ENCODE measurements at places on chromosomes 2 and 18.

- DNase-seq, result no peak
- no peak overlapping the region for H3K27ac ChIP-seq
- peaks cover 15% of the 10 kb centered on the region for H3K27me3 ChIP-seq
- H3K4me3 ChIP-seq, result no peak overlapping the region
- H3K4me1 ChIP-seq, result no peaks in the 10 kb centered on the region
Observed at GRCh38 chr2:191789796-191790195, 57.1 kb downstream of the CAVIN2 start.

- peaks cover 2% of the 10 kb centered on the region for H3K27me3 ChIP-seq
- H3K27ac ChIP-seq, result no peak overlapping the region
- no peaks in the 10 kb centered on the region for H3K36me3 ChIP-seq
- H3K4me1 ChIP-seq, result peaks cover 15% of the 10 kb centered on the region
- DNase-seq, result no peak
- no peak overlapping the region for H3K4me3 ChIP-seq
Observed at GRCh38 chr2:64201151-64201550, 56.9 kb upstream of the PELI1 start.

GRCh38 chr2:158633261-158633660 lies 161.9 kb upstream of the DAPL1 start:
- H3K4me3 ChIP-seq, result no peak overlapping the region
- no peak for DNase-seq
- H3K27ac ChIP-seq, result no peak overlapping the region
- H3K4me1 ChIP-seq, result no peaks in the 10 kb centered on the region

GRCh38 chr18:6413579-6414117 lies 1.1 kb downstream of the L3MBTL4 start:
- H3K27me3 ChIP-seq, result peaks cover 7% of the 10 kb centered on the region
- no peak for DNase-seq
- H3K4me1 ChIP-seq, result peaks cover 43% of the 10 kb centered on the region
- no peaks in the 10 kb centered on the region for H3K36me3 ChIP-seq
- H3K27ac ChIP-seq, result peak overlapping the region; percentile 92

DNA sequence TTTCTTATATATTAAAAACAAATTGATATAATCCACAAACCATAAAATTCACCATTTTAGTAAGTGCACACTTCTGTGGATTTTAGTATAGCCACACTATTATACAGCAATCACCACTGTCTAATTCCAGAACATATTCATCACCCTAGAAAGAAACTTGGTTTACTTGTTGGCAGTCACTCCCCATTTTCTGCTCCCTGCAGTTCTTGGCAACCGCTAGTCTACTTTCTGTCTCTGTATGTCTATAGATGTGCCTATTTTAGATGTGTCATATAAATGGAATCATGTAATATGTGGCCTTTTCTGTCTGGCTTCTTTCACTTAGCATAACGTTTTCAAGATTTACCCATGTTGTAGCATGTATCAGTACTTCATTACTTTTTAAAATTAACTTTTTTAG lies 5.7 kb downstream of the CKAP2L start:
- peaks cover 9% of the 10 kb centered on the region for H3K4me1 ChIP-seq
- H3K27me3 ChIP-seq, result peaks cover 1% of the 10 kb centered on the region
- no peak overlapping the region for H3K27ac ChIP-seq
- H3K36me3 ChIP-seq, result no peaks in the 10 kb centered on the region

GRCh38 chr18:34117319-34117718 lies 107.4 kb downstream of the NOL4 start:
- DNase-seq, result no peak
- no peaks in the 10 kb centered on the region for H3K36me3 ChIP-seq
- H3K27ac ChIP-seq, result no peak overlapping the region
- H3K4me3 ChIP-seq, result no peak overlapping the region
- no peaks in the 10 kb centered on the region for H3K4me1 ChIP-seq

- no peak for DNase-seq
- peaks cover 6% of the 10 kb centered on the region for H3K27me3 ChIP-seq
- H3K4me3 ChIP-seq, result no peak overlapping the region
- H3K36me3 ChIP-seq, result no peaks in the 10 kb centered on the region
- no peak overlapping the region for H3K27ac ChIP-seq
Observed at GRCh38 chr2:236246711-236247246, 17.4 kb downstream of the ASB18 start.

DNA sequence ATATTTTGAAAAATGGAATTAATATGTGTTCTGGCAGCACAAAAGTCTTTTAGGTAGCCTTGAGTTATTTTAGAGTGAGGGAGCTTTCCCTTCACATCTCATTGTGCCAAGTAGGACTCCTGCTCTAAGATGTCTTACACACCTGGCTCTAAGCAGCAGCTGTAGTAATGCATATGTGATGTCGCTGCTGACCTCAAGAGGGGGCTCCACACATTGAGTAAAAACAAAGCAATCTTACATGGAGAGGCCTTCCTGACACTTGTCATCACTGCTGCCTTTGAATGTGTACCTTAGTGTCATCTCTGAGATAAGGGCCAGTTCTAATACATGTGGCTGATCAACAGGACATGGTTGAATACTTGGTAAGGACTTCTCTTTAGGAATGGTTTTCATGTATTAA lies 75.8 kb downstream of the ACTR3 start:
- peaks cover 53% of the 10 kb centered on the region for H3K4me1 ChIP-seq
- no peaks in the 10 kb centered on the region for H3K36me3 ChIP-seq
- H3K4me3 ChIP-seq, result no peak overlapping the region
- no peaks in the 10 kb centered on the region for H3K27me3 ChIP-seq
- no peak for DNase-seq

DNA sequence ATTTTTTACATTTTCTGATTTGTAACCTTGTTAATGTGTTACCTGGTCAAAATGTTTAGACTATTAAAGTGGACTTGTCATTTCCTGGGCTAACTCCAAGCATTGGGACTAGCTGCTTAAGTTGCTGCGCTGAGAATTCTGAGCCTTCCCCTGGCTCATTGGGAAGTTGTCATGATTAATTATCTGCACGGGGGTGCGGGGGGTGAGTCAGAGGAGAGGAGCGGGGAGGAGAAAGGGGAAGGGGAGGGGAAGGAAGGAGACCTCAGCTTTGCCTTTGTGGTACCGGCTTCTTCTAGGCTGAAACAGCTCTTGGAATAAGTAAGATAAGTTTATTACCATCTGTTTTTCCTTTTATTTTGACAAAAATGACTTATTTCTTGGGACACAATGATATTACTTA lies 52.9 kb upstream of the APCDD1 start:
- no peak overlapping the region for H3K4me3 ChIP-seq
- H3K4me1 ChIP-seq, result no peaks in the 10 kb centered on the region
- no peak overlapping the region for H3K27ac ChIP-seq
- H3K27me3 ChIP-seq, result peaks cover 4% of the 10 kb centered on the region
- DNase-seq, result no peak

DNA sequence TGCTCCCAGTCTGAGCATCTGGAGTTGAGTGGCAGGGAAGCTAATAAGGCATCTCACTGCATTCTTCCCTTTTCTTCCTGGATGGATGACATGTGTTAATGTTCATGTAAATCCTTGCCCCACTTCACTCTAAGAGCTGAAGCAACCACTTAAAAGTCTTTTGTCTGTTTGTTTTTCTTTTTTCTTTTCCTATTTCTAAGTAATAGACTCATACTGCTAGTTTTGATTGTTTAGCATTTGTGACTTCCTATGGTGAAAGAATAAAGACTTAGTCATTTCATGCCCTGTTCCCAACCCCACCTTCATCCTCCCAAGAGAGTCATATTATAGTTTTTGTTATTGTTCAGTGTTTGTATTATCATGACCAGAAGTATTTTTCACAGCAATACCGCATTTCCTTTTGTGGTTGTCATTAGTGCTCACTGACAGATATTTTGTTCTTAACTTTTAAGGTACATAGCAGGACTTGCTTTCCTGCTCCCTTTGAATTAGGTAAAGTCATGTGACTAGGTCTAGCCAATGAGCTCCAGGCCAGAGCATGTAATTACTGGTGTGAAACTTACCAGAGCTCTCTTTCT lies 18.1 kb upstream of the SPP2 start:
- H3K27ac ChIP-seq, result peak overlapping the region; percentile 68
- H3K27me3 ChIP-seq, result peaks cover 3% of the 10 kb centered on the region
- peaks cover 33% of the 10 kb centered on the region for H3K36me3 ChIP-seq

GRCh38 chr2:28613633-28614501 lies 118.0 kb downstream of the PLB1 start:
- no peaks in the 10 kb centered on the region for H3K36me3 ChIP-seq
- no peaks in the 10 kb centered on the region for H3K4me1 ChIP-seq
- no peak overlapping the region for H3K4me3 ChIP-seq
- peaks cover 3% of the 10 kb centered on the region for H3K27me3 ChIP-seq
- no peak overlapping the region for H3K27ac ChIP-seq
- no peak for DNase-seq

- H3K36me3 ChIP-seq, result no peaks in the 10 kb centered on the region
- H3K27ac ChIP-seq, result no peak overlapping the region
- H3K27me3 ChIP-seq, result no peaks in the 10 kb centered on the region
Observed at GRCh38 chr18:62458346-62458745, 64.5 kb upstream of the ZCCHC2 start.

GRCh38 chr2:237702441-237703391 lies 75.3 kb downstream of the LRRFIP1 start:
- peak overlapping the region; percentile 66 for H3K4me3 ChIP-seq
- no peak for DNase-seq
- H3K36me3 ChIP-seq, result no peaks in the 10 kb centered on the region
- peaks cover 95% of the 10 kb centered on the region for H3K4me1 ChIP-seq
- H3K27ac ChIP-seq, result peak overlapping the region; percentile 90

- DNase-seq, result no peak
- no peaks in the 10 kb centered on the region for H3K4me1 ChIP-seq
- H3K36me3 ChIP-seq, result no peaks in the 10 kb centered on the region
- no peak overlapping the region for H3K27ac ChIP-seq
- no peak overlapping the region for H3K4me3 ChIP-seq
- H3K27me3 ChIP-seq, result peaks cover 2% of the 10 kb centered on the region
Observed at GRCh38 chr2:180472133-180472532, 465.0 kb upstream of the CWC22 start.

- H3K36me3 ChIP-seq, result no peaks in the 10 kb centered on the region
- H3K27me3 ChIP-seq, result no peaks in the 10 kb centered on the region
- DNase-seq, result no peak
- no peak overlapping the region for H3K27ac ChIP-seq
Observed at GRCh38 chr2:145739681-145740080, 1219.8 kb upstream of the ZEB2 start.

DNA sequence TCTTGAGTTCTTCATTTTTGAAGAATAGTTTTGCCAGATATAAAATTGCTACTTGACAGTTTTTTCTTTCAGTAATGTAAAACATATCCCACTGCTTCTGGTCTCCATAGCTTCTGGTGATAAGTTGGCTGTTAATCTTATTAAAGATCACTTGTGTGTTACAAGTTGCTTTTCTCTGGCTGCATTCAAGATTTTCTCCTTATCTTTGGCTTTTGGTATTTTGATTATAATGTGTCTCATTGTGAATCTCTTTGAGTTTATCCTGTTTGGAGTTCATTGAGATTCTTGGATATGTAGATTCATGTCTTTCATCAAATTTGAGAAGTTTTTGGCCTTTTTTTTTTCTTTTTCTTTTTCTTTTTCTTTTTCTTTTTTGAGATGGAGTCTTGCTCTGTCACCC lies 20.2 kb upstream of the ADNP2 start:
- no peaks in the 10 kb centered on the region for H3K4me1 ChIP-seq
- H3K27ac ChIP-seq, result no peak overlapping the region
- peaks cover 16% of the 10 kb centered on the region for H3K27me3 ChIP-seq

DNA sequence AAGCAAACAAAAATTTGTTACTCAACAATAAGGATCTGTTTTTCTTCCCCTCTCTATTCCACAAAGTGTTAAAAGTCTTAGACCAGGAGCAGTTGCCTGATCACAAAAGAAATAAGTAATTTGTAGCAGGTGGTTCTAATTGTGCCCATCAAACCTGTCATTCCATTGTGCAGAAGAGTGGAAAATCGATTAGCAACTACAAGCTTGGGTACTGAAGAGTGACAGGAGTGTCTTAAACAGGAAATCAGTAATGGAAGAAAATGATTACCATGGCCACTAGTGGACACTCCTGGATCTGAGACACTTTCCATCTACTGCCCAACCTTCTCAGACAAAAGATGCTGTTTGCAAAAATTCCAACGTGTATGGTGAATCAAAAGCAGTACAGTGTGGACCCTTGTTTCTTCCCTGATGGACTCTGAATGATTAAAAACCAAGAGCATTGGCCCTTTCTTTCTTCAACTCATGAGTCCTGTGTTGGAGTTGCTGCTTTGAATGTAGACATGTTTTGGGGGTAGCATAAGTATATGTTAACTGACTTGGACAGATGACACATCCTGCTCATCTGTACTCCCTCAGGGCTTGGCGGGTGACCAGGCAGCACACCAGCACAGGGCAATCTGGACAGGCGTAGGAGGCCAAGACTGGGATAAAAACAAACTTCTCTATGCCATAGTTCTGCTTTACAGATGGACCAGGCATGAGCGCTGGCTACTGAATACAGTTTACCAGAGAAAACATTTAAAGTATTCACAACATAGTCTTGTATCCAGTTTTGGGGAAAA lies 51.9 kb downstream of the PLA2R1 start:
- H3K4me1 ChIP-seq, result no peaks in the 10 kb centered on the region
- no peak overlapping the region for H3K4me3 ChIP-seq
- no peak for DNase-seq
- no peak overlapping the region for H3K27ac ChIP-seq

DNA sequence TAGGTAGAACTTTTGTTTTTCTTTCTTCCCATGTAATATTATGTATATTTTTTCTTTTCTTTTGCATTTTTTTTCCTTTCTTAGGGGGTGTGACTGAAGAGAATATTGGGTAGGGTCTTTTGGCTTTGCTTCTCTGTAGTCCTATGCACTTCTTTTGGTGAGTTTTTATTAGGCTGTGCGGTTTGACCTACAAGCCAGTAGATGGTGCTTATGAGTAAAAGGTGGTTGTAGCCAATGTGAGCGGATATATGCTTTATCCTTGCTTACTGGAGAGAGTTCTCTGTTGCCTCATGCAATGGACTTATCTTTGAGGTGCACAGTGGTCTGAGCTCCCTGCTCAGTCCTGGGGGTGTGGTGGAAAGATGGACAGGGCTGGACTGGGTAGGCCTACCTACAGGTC lies 52.7 kb downstream of the DSEL start:
- DNase-seq, result no peak
- no peak overlapping the region for H3K27ac ChIP-seq
- H3K36me3 ChIP-seq, result peaks cover 4% of the 10 kb centered on the region
- H3K27me3 ChIP-seq, result no peaks in the 10 kb centered on the region

- peaks cover 5% of the 10 kb centered on the region for H3K27me3 ChIP-seq
- H3K4me3 ChIP-seq, result no peak overlapping the region
- no peak overlapping the region for H3K27ac ChIP-seq
- H3K4me1 ChIP-seq, result no peaks in the 10 kb centered on the region
Observed at GRCh38 chr2:151297882-151298281, 8.4 kb upstream of the NMI start.

GRCh38 chr2:30932870-30933269 lies 125.6 kb upstream of the CAPN13 start:
- no peaks in the 10 kb centered on the region for H3K36me3 ChIP-seq
- H3K4me3 ChIP-seq, result no peak overlapping the region
- H3K4me1 ChIP-seq, result peaks cover 7% of the 10 kb centered on the region
